Stimulated activated CD4-positive, alpha-beta T cell treated with anti-CD3 and anti-CD28 coated beads, Interleukin-2, amount 100 ng/mL, for 48 hours (primary cell): ENCODE measurements at places on chromosomes 3 and 15.

- DNase-seq, result no peak
Measured at GRCh38 chr3:171470714-171471227, 10.6 kb upstream of the TNIK start.

DNA sequence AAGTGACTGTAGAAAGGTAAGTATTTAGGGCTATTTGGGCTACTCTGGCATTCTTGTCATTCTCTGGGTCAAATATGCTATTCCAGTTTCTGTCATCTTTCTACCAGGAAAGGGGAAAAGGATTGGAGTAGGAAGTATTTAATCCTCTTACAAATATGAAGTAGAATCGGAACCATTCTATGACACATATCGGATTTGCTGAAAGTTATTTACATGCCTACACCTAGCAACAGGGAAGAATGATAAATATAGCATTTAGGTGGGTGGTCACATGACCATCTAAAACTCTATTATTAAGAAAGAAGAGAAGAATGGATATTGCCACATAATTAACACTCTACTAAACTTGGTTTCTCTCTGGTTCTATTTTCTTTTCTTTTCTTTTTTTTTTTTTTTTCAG is 1353.1 kb downstream of the ZPLD1 start:
- DNase-seq, result no peak

DNA sequence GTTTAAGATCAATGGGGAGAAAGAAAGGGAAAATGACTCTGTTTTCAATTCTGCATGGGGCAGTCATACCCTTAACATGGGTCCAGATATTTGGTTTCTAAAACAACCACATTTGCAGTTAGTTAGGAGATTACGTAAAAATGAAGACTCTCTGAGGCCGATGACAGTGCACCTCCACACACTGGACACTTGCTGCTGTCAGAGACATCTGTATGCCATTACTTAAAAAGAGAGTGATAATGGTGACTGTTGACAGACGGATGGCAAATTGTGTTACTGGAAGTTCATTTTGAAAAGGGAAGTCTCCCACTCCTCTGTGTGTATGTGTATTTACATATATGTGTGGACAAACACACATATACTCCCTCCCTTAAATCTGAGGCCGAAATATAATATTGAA is 304.5 kb upstream of the SEMA6D start:
- no peak for DNase-seq

DNA sequence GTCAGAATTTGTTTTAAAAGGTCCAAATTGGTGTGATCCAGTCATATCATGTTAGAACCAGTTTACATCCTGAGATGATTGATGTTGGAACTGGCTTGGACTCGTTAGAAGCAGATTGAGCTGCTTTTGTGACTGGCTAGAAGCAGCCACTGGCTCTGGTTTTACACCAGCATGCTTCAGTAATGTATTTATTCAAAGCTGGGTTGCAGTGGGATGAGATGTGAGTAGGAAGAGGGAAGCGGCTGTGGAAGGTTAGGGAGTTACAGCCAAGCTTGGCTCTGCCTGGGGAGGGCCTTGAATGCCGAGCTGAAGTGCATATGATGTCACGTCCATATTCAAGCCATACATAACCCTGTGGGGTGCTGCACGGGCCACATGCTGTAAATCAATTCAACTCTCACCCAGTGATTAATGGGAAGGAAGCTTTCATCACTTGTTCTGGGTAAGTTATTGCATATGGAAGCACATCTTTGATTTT is 104.0 kb upstream of the SMAD3 start:
- no peak for DNase-seq

- DNase-seq, result no peak
Measured at GRCh38 chr3:123396171-123397049, 52.5 kb downstream of the ADCY5 start.

- no peak for DNase-seq
Measured at GRCh38 chr15:96521386-96521785, 190.9 kb downstream of the NR2F2 start.

DNA sequence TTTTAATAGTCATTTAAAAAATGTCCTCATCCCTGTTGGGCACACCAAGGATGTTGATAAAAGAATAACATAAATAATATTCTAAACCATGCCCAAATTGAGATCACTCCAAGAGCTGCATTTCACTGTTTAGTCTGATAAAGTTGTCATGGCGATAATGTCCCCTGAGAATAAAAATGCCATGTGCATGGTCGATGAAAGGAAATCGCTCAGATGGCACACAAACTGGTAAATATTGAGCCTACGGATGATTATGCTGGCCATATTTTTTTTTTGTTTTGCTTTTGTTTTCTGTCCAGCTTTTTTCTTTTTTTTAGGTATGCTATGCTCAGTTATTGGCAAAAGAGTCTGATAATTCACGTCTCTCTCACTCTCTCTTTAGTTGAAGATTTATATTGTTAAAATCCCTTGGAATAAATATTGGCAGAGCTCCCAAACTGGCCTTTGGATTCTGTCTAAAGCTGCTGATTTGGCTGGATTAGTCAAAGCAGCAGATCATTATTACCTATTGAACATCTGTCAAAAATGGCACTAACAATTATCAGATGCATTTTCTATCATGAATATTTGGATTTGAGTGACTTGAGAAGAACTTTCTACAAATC is 643.8 kb downstream of the SQOR start:
- no peak for DNase-seq

- no peak for DNase-seq
Measured at GRCh38 chr3:70771426-70772147, 459.1 kb upstream of the MDFIC2 start.

- DNase-seq, result no peak
Measured at GRCh38 chr3:74353039-74353438, 261.4 kb downstream of the CNTN3 start.
